NCI-H1436 treated with DMSO at 0.1 percent for 48 hours (cell line): ENCODE measurements at places on chromosomes 13 and 19.

- no peak for DNase-seq
Observed at GRCh38 chr19:46303691-46304397, 7.0 kb downstream of the HIF3A start.

DNA sequence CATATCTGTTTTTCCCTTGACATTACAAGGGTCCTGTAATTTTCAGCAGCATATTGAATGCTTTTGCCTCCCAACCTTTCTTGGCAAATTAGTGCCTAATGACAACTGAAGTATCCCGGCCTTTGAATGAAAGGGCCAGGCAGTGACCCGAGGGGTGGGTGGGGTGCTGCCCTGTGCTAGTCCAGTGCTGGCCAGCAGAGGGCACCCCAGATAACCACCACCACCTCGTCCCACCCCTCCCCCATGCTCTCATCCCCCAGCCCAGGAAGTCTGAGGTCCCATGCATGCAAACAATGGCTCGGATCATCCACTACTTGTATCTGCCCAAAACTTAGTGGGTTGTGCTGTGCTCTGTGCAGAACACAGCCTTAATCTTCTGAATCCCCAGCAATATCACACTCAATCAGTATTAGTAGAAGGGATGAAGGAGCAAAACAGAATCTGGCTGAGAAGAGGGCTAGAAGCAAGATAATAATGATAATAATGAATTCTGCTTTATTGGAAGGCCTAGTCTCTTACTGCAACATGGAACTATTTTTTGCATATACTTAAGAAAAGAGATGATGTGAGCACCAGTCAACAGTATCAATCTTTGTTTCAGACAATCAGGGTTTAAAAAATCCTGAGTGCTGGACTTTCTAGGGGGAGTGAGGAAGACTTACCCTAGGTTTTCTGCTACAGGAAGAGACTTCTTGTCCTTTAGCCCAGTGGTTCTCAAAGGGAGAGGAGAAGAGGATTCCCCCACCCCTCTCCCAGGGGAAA is 3.8 kb downstream of the ATP12A start:
- no peak for DNase-seq

DNA sequence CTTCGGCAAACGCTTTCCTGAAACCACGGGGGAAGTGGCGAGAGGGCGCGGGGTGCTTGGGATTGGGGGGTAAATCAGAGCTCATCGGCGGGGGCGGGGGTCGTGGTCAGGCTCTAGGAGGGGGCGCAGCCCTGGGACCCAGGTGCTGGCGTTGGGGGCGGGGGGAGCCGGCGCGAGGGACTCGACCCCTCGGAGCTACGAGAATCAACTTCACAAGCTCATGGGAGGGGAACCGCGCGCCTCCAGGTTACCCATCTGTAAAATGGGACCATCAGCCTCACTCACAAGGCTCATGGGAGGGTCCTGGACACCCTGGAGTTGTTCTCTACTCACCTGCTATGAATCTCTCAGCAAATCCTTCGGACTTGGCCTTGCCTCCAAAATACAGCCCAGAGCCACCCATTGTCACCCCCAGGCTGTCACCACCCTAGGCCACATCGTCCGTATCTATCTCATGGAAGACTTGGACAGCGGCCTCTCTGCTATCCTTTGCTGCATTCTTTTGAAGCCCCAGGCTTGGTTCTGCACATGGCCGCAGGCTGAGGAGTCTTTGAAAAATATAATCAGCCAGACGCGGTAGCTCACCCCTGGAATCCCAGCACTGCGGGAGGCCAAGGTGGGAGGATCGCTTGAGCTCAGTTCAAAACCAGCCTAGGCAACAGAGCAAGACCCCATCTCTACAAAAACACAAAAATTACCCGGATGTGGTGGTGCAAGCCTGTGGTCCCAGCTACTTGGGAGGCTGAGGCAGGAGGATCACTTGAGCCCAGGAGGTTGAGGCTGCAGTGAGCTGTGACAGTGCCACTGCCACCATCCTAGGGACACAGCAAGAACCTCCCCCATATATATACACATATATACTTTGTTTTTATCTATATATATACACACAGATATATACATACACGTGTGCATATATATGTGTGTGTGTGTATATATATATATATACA is 939 bp upstream of the RANBP3 start:
- no peak for DNase-seq

DNA sequence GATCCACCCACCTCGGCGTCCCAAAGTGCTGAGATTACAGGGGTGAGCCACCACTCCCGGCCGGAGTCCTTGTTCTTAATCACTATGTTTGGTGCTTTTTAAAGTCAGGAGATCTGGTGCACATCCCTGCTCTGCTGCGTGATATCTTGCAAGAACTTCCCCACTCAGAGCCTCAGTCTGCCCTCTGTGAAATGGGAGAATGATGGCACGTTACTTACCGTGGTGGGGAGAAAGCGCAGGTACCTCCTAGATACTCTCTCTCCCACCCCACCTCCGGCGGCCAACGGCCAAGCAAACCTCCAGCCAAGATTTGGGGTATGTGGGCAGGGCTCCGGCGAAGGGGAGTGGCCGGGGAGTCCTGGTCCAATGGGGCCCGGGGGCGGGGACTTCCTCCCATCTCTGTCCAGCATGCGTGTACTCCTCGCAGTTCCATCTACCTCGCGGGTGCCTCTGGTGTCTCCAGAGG is at the start of gene RYR1:
RYR1 (plus strand) TSS at position 424 of the 466 bp plus-strand sequence. CDS start 139 bp downstream, outside the sequence.
- DNase-seq = no peak

- DNase-seq = peak; percentile 59
Observed at GRCh38 chr19:35248310-35249145, at the start of gene LSR. Gene LSR, plus strand, starts transcription at chr19:35249002. Its CDS starts 21 bp downstream, at chr19:35249023.

- no peak for DNase-seq
Observed at GRCh38 chr13:97387890-97388289, 46.1 kb upstream of the RAP2A start.
